ENCODE measurements at places on chromosomes 1 and 21.
A peak's percentile ranks its signal among the peaks of the same experiment; 100 is the strongest.

- DNase-seq: no peak
These were observed 25.3 kb upstream of the SDC3 start for GRCh38 chr1:30933874-30934252.

DNA sequence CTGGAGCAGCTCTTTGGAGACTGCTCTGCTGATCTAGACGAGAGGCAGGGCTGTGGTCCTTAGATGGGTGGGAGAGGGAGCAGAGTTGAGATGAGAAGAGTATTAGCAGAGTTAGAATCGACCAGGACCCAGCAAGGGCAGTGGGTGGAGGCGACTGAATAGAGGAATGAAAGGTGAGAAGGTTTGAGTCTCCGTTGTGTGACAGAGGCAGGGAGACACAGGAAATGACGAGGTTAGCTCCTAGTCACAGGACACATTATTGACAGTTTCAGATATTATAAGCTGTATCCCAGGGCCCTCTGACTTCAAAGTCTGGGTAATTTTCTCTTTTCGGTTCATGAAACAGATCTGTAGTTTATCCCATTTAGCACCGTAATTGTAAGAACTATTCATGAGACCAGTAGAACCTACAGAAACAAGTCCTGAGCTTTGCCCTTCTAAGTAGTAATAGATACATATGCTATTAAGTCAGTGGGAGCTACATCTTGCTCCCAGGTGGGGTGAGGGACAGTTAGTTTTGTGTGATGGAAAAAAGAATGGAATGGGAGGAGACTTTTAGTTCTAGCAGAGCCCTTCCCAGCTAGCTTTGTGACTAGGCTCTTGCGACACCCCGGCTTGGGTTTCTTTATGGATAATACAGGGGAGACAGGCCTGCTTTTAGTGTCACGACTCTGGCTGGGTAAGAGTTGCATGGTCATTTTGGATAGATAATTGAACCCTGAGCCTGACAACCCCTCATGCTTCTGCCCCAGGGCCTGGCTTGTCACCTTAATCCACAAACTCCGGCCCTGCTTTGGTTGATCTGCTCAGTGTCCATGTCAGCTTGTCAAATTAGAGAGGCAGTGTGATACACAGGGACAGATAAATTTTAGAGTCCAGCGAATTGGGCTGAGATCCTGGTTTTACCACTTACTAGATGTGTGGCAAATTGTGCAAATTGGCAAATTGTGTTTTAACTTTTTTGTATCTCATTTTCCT, 70.2 kb downstream of the UCK2 start:
- peak; percentile 46 for DNase-seq

DNA sequence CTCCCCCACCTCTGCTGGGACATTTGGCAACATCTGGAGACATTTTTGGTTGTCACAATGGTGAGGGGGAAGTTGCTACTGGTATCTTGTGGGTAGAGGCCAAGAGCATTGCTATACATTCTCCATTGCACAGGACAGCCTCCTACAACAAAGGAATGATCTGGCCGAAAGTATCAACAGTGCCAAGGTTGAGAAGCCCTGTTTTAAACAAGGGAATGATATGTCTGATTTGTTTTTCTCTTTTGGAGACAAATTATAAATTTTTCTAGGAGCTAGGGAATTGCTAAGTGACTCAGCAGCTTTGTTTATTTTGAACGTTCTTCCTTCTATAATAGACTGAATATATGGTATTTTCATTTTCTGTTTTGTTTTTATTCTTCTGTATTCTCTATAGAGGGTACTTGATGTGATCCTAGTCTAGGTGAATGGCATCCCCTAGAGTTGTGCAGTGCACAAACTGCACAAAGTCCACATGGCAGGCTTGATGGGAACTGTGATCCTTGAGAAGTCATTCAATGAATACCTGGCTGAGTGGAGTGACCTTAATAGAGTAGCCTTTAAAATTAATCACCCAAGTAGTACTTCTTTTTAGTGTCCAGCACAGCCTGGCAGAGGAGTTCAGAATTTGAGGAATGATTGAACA, 288.6 kb upstream of the USP24 start:
- DNase-seq: no peak

GRCh38 chr1:244968881-244969280, 104.5 kb upstream of the HNRNPU start:
- no peak for DNase-seq

DNA sequence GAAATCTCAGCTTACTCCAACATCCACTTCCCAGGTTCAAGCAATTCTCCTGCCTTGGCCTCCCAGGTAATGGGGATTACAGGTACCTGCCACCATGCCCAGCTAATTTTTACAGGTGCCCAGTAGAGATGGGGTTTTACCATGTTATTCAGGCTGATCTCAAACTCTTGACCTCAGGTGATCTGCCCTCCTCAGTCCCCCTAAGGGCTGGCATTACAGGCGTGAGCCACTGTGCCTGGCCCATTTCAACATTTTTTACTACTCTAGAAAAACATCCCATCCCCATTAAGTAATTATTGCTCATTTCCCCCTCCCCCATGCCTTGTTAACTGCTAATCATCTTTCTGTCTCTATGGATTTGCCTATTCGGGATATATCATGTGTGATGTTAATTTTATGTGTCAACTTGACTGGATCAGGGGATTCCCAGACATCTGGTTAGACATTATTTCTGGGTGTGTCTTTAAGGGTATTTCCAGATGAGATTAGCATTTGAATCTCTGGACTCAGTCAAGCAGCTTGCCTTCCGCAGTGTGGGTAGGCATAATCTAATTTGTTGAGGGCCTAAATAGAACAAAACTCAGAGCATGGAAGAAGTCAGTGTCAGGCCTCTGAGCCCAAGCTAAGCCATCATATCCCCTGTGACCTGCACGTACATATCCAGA, 33.0 kb upstream of the ZBTB8B start:
- DNase-seq: no peak

DNA sequence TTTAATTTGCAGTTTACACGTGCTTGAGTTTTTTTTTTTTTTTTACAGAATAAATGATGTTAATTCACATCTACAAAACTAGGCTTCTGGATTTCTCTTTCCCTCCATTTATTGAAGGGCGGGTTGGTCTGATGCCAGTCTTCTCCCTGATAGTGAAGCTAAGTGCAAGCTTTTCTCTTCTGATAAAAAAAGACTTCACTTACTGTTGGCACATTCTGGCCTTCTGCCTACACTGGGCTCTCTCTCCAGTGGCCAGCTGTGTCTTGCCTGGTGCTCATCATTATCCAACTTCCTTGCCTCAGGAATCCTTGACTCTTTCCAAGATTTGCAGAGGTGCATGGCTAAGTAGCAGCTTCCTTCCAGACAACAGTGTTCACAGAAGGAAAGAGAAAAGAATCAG, 7.6 kb upstream of the RAP1A start:
- no peak for DNase-seq

DNA sequence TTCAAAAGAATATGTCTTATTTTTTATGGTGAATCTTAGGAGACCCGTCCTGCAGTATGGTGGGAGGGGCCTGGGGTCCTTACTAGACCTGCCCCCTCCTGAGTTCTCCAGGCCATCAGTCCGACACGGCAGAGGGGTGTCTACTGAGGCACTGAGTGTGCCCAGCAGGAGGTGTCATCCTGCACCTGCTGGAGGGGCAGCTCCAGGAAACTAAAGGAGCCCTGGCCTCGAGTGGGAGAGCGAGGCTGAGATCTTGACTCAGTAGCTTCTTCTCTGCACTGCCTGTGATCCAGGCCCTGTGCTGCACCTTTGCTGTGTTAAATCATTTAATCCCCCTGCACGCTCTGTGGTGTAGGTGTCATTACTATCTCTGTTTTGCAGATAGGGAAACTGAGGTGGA, 587.7 kb downstream of the PTPRU start:
- no peak for DNase-seq

DNA sequence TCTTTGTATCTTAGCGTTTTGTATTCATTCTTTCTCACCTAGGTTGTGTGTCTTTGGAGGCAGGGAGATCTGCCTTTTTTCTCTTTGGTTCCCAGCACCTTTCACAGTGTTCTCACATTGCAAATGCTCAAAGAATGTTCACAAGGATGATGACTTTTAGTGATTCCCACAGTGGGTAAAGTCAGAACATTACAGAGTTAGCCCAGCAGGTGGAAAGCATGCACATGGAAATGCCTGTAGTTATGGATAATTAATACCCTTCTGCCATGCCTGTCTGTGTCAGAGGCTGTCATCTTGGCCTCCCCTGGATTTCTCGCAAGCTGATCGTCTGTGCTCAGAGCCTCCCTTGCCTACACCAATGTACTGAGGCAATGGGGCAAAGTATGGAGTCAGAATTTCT, 458.9 kb downstream of the LMO4 start:
- no peak for DNase-seq

DNA sequence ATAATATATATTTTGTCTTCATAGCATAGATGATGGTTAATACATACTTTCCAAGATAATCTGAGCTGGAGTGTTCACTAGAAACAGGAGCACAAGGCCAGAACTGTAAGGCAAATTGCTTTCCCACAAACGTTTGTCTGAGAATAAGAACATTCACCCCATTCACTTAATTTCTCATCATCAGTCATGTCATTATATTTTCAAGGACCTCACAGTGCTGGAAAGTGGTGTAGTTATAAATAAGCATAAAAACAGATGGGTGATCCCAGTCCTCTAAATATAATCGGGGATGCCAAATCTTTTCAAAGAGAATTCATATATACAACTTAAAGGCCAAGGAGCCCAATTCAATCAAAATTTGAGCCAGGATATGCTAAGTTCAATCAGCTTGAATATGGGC, 8.4 kb downstream of the PRRX1 start:
- DNase-seq: no peak

DNA sequence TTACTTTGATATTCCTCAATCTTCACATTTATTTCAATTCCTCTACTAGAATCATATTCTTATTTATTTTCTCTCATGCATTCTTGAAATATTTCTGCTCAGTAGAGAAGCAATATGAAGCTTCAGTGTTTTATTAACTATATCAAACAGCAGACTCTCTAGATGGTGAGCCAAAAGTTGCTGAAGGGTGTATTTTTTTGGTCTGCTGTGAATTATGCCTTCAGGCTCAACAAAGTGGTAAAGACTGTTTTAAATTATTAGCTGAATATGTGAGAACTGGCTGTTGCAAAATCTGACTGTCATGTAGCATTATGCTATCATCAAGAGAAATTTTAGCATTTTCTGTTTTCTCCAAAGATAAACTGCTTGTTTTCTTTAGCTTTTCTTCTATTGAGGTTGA, 24.9 kb upstream of the CDC42BPA start:
- DNase-seq: no peak

DNA sequence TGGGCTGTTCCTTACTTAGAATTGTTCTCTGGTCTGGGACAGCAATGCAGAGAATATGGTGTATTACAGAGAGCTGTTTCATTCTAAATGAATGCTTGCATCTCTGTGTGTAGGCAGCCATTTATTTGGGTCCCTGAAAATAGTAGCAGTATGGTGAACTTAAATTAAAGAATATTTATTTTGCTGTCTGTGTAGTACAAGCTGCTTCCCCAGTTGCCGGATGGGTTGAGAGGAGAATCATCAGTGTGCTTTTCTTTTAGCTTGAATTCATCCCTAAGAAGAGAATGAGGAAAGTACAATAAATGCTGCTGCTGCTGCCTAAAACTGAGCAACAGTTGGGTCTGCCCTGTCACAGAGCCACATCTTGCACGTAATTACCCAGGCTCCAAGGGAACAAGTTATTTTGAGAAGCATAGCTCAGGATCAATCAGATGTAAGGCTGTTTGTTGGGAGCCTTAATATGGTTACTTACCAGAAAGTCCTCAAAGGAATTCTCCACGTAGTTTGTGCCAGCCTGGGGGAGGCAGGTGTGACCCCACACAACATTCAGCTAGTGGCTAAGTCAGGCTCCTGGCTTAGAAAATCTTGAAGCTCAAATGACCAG, 16.6 kb downstream of the ACTN2 start:
- no peak for DNase-seq

GRCh38 chr1:87028576-87028975, 114.1 kb downstream of the HS2ST1 start:
- DNase-seq: no peak

DNA sequence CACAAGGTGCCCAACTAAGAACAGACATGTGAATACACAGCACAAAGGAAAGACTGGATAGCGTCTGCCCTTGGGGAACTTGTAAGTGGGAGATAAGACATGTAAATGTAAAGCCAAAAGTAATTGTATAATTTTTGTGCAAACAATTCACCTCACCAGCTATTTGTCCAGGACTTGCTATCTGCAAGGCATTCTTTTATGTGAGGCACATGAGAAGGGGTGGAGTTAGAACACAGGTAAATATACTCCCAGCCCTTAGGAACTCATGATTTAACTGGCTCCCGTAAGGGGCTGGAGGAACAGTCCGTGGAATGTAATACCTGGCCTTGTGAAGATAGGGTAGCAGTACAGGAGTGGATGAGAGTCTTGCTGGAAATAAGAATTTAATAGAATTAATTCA, 61.3 kb downstream of the CDK18 start:
- no peak for DNase-seq

DNA sequence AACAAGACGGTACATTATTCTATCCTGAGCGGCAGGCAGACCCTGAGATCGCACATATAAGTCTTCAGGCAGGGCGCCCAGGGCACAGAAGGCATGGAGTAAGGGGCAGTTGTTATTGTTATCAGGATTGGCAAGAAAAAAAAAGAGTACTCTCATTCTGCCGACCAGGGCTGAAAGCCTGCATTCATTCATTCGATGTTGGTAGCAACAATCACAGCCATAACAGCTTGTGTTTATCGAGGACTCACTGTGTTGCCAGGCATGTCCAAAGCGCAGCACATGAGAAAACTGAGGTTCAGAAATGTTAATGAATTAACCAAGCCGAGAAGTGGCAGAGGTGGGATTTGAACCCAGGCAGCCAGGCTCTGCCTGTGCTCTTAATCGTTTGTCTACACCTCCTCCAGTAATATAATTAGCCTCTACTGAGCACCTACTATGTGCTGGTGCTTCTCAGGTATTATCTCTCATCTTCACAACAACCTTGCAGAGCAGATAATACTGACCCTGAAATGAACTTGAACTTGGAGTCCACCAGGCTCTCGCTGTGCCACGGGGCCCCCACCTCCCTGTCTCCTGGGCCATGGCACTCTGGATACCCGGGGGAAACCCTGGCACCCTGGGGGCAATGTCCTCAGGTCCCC, 56.2 kb downstream of the TAS1R2 start:
- no peak for DNase-seq

GRCh38 chr1:10755970-10756521, 40.4 kb downstream of the CASZ1 start:
- DNase-seq: no peak

DNA sequence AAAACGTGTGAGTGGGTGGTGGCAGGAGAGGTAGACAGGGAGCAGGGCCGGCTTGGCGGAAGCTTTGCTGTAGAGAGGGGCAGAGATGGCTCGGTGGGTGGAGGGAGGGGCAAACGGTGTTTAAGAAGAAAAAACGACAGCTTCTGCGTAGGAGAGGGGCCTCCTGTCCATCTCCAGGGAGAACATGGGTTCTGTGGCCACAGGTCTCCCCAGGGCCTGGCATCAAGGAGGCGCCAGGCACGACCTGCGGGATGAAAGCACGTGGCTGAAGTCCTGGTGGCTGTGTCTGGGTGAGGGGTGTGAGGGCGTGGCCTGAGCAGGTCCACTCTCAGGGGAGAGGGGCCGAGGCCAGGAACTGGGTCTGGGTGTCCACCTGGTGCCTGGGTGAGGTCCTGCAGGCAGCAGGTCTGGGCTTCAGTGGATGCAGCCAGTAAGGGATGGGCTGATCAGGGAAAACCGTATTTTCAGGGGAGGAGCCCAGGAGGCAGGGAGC, 940 bp upstream of the PRKCZ start:
- DNase-seq: no peak
